ENCODE measurements at places on chromosomes 13 and 19.

DNA sequence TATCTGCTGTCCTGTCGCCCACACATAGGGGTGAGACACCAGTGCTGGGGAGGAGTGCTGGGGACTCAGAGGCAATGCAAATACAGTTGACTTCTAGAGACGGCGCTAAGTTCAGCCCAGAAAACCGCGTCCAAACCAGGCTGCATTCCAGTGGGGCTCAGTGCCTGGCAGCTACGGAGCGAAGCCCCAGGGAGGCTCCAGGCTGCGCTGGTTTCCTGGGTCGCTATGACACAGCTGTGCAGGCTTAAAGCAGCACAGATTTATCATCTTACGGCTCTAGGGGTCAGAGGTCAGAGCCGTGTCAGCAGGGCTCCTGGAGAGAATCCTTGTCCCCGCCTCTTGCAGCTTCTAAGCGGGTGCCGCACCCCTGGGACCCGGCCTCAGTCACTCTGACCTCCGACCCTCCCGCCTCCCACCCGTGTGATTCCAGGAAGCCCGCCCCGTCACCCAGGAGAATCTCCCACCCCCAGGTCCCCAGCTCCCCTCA, 61.6 kb downstream of the ANKRD10 start:
- DNase-seq, result no peak

DNA sequence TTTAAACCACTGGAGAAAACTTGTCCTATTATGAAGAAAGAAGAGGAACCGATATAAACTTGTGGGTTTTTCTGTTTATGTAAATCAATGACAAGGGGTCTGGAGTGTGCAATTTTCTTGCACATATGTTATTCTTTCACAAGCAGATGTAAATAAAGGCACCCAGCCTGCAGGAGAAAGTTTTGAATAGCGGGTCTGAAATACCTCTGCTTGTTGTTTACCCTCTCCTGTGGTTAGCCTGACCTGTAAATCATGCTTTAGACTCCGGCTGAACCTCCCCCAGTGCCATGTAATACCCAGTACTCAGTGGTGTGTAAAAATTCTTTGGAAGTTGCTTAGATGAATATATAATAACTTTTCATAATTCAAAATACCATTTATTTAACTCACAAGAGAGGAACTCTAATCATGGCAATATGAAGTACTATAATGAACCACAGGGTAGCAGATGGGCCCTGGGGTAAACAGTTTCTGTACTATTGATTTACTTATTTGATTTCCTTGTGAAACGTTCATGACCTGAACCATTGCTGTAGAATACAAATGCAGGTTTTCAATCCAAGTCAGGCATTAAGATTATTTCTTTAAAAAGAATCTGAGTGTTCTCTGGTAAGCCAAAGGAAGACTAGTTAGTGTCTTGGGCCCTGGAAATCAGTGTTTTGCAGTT, 245.1 kb downstream of the LMO7 start:
- no peak for DNase-seq

DNA sequence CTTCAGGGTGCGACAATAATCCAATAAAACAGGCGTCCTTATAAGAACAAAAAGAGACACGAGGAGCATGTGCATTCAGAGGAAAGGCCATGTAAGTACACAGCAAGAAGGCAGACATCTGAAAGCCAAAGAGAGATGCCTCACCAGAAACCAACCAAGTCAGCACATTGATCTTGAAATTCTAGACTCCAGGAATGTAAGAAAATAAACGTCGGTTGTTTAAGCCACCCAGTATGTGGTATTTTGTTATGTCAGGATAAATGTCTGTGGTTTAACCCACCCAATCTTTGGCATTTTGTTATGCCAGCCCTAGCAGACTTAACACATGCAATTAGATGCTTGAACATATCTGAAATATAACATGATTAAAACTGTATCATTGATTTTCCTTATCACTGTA, 452.0 kb downstream of the SLITRK6 start:
- no peak for DNase-seq

DNA sequence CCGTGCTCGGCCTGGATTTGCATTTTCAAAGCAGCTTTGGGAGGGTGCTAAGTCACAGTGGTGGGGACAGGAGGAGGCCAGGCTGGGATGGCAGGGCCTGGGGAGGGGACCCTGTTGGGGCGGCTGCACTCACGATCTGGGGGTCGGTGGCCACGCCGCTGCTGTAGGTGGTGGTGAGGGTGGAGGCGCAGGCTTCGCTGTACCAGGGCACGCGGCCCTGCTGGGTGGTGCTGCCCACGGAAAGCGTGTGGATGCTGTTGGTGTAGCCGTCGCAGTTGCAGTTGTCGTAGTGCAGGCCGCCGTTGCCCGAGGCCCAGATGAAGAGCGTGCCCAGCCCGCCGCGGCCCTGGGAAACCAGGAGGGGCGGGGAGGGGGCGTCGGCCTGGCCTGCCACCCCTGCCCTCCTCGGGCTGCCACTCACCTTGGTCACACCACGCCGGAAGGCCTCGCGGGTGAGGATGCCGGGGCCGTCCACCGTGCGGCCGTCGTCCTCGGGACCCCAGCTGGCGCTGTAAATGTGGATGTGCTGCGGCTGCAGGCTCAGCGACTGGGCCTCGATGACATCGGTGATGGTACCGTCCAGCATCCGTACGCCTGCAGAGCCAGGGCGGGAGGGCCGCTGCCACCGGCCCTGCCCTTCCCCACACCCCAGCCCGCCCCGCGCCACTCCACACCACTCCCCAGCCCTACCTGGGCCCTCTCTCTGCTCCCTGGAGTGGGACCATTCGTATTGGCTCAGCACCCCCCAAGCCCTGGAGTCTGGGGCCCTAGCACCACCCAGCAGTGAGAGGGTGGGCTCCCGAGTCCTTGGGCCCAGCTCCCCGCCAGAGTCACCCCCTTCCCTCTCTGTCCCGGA, 3.2 kb downstream of the PCSK4 start:
- no peak for DNase-seq

DNA sequence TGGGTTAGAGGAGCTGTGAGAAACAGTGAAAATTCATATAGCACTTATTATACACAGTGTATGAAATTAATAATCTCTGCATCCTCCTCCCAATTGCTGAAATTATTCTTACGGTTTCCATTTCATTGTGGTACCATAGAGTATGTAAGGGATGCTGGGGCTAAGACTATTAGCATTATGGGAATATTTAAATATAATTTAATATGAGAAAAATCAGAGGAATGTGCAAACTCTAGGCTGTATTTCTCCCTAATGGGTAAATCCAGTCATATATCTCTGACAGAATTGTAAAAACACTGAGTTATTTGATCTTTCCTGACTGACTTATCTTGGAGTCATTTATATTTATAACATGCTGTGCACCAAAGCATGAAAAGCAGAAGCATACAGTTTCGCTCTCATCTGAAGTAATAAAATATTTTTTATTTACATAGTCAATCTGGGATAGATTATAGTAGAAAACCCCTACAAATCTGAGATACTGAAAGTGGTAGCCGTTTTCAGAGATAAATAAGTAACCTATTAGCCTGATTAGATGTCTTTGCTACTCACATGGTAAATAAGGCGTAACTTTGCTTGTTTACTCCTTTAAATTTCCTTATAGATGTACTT, 34.9 kb downstream of the LRCH1 start:
- DNase-seq, result no peak

DNA sequence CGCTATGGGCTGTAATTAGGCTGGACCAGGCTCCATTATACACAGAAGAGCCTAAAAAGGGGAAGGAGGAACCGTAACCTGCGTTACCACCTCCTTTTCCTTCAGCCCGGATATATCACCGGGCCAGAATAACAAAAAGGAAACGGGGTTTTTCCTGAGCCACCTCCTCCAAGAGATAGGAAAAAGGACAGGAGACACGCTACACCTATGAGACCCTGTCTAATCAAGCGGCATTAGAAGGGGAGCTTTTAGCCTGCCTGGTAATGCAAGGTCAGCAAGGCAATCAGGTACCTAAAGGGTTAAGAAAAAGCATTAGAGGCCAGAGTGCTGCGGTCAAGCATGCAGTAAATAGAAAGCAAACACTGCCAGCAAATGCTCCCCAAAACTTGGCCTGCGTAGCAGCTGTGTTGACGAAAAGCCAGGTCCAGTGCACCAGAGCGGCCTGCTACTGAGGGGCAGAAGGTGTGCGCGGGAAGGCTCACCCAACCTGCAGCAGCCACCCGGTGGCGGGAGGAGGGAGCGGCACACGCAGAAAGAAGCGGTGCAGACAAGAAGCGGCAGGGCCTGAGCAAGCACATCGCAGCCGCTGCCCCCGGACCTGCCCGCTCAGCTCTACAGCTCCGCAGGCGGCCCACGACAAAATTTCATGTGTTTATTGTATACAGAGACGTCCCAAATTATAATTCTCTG, 1466.1 kb downstream of the UQCRFS1 start:
- peak; percentile 4 for DNase-seq

DNA sequence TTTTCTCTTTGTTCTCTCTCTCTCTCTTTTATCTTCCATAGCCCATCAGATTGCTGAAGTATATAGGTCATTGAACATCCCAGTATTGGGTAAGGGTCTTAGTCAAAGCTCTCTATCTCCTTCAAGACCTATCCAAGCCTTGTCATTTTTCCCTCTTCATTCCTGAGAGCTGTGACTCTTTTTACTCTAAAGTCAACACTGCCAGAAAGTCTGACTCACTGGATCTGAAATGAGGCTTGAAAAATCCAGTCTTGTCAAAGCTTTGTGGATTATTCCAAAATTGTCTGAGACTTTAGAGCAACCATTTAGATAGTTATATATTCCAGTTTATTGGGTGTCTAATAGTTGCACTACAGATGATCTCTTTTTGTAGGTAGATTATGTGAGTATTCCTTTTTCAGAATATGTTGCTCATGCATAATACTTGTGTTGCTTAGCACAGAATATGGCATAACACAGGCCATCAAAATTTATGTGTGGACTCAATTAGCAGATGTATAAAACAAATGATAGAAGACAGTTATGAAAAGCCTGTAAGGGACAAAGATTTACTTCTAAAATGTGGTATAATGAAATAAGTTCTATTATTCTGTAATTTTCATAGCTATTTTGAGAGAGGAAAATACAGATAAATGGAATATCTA, 389.3 kb upstream of the PCDH9 start:
- DNase-seq, result no peak

GRCh38 chr19:16627193-16627927, 644 bp downstream of the MED26 start:
- DNase-seq, result peak; percentile 22

DNA sequence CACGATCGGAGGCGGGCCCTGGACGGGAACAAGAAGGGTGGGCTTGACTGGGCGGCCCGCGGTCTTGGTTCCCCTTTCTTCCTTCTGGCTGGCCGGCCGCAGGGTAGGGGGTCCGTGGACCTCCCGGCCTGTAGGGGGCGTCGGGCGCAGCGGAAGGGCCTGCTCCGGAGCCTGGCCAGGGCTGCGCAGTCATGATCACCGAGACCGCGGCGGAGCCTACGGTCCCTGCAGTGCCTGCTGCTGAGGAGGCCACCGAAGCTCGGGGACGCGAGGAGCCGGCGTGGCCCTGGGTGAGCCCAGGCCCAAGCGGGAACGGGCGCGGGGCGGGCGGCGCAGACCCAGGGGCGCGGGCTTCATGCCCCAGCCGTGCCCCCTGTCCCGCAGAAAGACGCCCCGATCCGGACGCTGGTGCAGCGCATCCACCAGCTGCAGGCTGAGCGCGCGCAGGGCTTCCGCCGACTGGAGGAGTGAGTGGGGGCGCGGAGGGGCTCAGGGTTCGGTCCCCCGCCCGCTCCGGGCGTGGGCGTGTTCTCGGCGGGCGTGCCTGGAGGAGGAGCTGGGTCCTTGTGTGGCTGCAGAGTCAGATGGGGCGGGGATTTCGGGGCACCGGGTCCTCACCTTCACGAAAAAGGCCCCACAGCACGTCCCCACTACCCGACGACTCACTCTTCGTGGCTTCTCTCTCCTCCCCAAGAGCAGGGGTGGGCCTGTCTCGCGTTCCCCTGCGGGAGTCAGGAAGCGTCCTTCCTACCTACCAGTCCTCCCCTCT, at the start of gene REX1BD:
Gene REX1BD, plus strand, starts transcription at position 188 of the 769 bp plus-strand sequence. Its CDS starts 4 bp downstream, at position 192.
- DNase-seq, result peak; percentile 79

DNA sequence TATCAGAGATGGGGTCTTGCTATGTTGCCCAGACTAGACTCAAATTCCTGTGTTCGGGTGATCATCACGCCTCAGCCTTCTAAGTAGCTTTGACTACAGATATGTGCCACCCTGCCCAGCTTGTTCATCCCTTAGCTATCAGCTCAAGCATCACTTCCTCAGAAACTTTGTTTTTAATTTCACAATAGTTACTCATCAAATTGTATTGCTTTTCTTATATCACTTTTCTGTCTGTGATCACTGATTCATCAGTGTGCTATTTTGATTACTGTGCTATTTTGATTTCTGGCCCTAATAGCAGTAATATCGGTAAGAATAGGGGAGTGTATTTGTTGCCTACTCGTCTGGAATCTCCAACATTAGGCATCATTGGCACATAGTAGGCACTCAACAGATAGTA, 878.6 kb upstream of the PCDH20 start:
- no peak for DNase-seq

DNA sequence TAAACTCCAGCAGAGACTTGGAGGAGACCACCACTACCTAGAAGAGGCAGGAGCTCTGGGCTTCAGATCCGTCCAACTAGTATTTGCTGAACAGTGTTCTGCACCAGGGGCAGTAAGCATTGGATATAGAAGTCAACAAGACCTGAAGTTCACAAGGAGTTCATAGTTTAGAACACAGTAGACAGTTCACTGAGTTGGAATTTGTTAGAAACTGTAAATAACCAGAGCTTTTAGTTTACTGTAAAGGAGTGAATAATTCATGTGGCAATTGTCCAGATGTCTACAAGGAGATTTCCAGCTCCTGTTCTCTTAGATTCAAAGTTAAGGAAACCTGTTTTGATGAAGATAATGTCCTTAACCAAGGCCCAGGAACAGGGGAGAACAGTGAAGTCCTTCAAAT, 128.9 kb downstream of the COG6 start:
- no peak for DNase-seq

- DNase-seq, result no peak
These were observed 683.4 kb upstream of the ARGLU1 start for GRCh38 chr13:107251341-107251740.

DNA sequence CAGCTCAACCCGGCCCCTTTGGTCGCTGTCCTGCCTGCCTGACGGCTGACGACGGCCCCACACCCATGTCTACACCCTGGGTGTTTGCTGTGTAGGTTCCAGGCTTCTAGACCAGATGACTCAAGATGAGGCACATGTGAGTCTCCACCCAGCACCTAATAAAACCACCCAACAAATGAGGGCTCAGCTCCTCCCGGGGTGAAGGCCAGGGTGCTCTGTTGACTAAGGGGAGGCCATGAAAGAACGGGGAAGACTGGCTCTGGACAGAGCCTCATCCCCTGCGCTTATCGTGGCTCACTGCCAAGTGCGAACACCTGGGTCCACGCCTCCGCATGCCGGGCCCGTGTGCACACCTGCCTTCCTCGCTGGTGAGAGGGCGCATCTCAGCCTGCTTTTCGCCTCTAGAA, 39.6 kb downstream of the COL4A2 start:
- DNase-seq, result no peak

- DNase-seq, result no peak
These were observed 1.5 kb downstream of the CERS1 start for GRCh38 chr19:18894254-18895037.

- DNase-seq, result no peak
These were observed 105.6 kb downstream of the POSTN start for GRCh38 chr13:37492741-37493514.

- peak; percentile 91 for DNase-seq
These were observed 27.7 kb downstream of the ZNF844 start for GRCh38 chr19:12092065-12092867.

GRCh38 chr19:45931055-45931454, 16.5 kb upstream of the NANOS2 start:
- no peak for DNase-seq

- no peak for DNase-seq
These were observed 387.1 kb upstream of the SGCG start for GRCh38 chr13:22793598-22794134.
